HCT116 (cell line): ENCODE measurements at places on chromosomes 4 and X.

- no peak for DNase-seq
Observed at GRCh38 chr4:65089666-65090065, 580.6 kb downstream of the EPHA5 start.

DNA sequence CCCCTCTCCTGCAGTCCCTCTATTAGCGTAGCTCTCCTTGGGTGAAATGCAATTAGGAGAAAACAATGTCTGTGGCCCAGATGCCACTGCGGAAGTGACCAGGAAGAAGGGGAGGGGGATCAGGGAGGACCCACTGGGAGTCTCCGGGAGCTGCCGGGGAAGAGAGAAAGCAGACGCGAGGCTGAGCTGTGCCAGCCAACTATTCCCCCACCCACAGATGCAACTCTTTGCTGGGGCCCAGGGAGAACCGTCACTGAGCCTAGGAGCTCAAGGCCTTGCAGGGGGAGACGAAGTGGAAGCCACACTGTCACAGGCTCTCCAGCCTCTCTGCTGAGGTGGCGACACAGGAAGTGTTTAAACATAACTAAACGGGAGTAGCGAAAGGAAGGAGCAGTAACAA lies 149.2 kb downstream of the BCOR start:
- DNase-seq: no peak

- no peak for DNase-seq
Observed at GRCh38 chr4:150090836-150091235, 12.6 kb downstream of the DCLK2 start.

DNA sequence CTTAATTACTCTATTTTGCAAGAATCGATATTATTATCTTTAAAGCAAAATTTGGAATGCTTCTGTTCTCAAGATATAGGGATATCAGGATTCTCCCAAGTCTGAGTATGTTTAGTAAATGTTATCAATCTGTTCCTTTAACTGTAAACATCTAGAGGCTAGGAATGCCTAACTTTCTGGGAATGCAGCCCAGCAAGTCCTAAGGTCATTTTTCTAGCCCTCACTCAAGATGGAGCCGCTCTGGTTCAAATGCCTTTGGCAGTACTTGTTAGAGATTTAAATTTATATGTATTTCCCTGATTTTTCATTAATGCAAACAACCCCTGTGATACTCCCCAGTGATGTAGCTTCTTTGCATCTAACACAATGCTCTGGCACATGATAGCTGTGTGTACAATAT lies 623.8 kb upstream of the LCORL start:
- DNase-seq: no peak

DNA sequence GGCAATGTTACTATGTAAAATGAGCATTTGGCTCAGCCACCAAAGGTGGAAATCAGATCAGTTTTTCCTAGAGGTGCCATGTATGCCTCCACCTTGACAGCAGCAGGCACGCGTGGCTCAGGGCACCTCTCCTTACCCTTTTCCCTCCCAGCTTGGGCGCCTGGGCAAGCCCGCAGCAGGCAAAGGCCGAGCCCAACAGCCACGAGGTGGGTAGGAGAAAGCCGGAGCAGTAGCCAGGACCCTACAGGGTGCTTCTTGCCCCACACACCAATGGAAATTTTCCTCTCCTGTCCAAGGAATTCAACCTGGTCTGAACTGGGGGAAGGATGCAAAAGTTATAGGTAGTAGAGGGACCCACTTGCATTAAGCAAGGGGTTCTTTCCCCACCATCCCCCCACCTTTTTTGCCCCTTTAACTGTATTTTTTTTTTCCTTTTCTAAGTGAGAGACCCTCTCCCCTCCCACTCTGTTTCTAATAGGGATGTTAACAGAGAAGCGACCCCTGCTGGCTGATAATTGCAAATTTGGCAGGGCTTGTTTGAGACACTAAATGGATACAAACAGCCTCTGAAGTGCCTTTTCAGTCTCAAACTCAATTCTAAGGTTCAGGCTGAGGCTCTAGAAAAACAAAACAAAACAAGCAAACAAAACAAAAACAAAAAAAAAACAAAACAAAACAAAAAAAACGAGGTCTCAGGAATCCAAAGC lies 895.1 kb downstream of the PCDH18 start:
- DNase-seq: peak; percentile 15

GRCh38 chrX:8668813-8669212 lies 63.1 kb downstream of the ANOS1 start:
- DNase-seq: no peak

- peak; percentile 69 for DNase-seq
Observed at GRCh38 chr4:105471566-105472176, 2.2 kb downstream of the PPA2 start.

DNA sequence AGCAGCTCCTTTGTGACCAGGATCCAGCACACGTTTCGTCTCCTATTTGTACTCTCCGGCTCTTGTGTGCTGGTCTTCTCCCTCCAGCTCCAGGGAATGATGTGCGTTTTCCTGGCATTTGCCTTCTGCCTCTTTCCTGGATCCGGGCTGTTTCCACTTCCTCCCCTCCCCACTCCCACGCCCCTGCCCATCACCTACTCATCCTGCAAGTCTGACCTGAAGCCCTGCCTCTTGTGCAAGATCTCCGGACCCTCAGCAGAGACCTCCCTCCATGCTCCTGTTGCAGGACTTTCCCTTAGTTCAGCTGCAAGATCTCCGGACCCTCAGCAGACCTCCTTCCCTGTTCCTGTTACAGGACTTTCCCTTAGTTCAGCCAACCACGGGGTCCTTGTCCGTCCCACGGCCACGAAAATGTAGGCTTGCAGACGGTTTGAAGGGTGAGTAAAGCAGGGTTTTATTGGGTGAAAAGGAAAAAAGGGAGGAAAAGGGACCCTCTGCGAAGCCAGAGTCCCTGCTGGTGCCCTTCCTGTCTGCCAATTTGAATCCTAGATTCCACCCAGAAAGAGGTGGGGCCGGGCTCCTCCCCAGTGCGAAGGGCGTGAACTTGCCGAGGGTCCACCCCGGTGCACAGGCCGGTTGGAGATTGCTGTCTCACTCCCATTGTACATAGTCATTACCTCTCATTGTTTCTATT lies 74.4 kb upstream of the IRF2 start:
- DNase-seq: no peak

DNA sequence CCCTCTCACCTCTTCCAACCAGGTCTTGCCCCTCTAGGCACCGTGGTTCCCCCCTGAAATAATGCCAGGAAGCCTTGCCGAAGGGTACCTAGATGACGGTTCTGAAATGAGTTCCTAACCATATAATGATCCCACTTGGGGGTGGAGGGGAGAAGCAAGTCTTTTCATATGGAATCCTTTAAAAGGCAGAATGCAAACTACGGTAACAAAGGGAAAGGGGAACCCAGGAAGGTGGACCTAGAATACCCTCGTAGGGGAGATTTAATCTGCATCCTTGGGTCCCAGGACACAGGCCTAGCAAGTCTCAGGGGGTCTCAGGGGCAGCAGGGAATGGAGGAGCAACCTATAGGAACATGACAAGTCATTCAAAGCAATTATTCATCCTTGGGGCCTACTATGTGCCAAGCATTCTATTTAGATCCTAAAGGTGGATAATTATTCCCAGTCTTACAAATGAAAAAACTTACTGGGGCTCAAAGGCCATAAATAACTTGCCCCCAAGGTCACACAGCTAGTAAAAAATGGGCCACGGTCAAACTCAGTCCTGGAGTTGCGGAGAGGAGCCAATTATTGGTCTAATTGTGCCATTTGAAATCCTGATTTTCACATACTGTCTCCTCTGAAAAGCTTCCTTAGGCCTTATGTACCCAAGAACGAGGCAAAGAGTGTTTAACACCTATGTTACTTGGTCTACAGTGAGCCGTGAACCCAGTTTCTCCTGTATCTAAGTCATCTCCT lies 8.8 kb downstream of the BCOR start:
- DNase-seq: no peak

- DNase-seq: no peak
Observed at GRCh38 chrX:130166503-130166777, 799 bp upstream of the AIFM1 start.

DNA sequence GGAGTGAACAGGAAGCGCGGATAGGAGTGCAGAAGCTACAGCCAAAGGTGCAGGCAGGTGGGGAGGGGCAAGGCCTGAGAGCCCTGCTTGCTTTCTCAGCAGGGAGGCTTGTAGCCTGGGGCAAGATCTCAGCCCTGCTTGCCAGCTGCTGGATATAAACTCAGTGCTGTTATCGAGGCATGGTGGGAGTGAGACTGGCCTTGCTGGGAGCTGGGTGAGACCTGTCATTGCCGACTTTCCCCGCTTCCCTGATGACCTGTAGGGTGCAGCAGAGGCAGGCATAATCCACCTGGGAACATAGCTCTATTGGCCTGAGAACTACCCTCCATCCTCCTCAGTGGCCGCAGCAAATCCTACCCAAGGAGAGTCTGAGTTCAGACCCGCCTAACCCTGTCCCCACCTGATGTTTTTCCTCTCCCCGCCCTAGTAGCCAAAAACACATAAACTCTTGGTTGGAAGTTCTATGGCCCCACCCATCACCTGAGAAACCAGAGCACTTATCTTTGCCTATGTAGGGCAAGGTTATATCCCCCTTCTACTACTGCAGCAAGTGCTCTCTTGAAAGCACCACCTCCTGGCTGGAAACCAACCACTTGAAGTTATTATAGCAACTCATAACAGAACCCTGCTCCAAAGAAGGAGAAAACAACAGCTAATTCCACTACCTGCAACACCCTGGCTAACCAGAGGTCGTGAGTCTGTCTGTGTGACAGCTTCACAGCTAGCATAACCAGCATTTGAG lies 80.7 kb downstream of the FHIP1A start:
- DNase-seq: no peak

- no peak for DNase-seq
Observed at GRCh38 chr4:115781528-115782146, 668.2 kb upstream of the NDST4 start.

GRCh38 chr4:152160225-152160800 lies 375.6 kb downstream of the FBXW7 start:
- no peak for DNase-seq

DNA sequence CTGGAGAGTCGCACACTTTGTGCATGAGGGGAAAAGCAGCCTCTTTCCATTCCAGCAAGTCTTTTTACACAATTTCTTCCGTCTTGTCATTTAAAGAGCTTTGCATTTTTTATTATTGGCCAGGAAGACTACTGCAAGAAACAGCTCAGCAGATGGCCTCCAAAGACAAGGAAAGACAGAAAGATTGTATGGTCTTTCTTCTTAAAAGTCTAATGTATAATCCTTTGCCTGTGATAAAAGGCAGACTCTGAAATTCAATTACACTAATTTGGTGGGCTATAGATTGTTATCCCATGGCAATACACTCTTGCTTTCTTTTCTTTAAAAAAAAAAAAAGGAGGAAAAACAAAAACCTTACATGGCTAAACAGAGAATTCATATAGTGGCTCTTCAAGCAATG lies 5.9 kb downstream of the CAPN6 start:
- no peak for DNase-seq

DNA sequence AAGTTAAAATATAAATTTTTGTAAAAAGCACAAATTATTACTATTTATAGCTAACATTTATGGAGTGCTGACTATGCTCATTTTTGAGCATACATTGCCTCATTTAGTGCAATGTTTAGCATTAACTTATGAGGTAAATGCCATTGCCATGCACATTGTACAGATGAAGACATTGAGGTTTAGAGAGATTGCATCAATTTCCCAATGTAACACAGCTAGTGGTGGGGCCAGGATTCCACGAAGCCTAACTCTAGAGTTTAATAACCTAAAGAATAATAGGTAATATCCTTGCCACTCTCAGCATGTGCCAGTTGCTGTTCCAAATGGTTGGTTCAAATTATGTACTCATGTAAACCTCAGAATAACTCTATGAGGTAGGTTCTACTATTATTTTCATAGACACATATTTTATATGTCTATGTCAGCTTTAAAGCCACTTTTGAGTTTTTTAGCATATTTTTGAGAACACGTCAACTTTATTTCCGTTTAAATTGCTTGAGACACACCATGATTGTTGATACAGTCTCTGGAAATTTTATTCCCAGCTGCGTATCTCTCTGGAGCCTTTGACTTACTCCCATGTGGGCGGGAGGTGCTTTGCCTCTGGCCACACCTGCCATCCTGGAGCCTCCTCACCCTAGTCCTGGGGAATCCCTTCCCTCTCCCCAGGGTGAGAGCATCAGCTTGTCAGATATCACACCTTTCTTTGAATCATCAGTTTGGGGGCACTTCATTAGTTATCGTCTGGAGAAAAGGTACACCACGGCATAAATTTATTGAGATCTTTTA lies 10.8 kb upstream of the ADH1A start:
- no peak for DNase-seq

GRCh38 chr4:4425119-4425690 lies 38.3 kb downstream of the NSG1 start:
- no peak for DNase-seq

DNA sequence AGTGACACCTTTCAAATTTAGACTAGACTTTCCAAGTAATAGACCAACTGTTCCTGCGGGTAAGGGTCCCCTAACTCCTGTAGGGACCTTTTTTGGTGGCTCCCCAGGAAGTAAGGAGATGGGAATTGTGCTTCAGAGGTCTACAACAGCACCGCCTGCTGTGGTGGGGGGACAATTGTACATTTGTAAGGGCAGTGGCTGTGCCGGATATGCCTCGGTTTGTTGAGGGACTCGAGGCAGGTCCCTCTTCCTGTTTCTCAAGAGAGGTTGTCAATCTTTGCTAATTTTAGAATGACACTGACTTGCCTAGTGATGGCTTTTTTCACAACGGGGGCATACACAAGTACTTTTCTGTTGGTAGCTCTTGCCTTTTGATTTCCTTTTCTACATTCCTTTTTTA lies 15.5 kb upstream of the HSD17B11 start:
- DNase-seq: no peak

GRCh38 chr4:147813109-147813773 lies 81.4 kb downstream of the ARHGAP10 start:
- DNase-seq: no peak

- DNase-seq: no peak
Observed at GRCh38 chr4:8048856-8049676, 109.4 kb upstream of the AFAP1 start.

DNA sequence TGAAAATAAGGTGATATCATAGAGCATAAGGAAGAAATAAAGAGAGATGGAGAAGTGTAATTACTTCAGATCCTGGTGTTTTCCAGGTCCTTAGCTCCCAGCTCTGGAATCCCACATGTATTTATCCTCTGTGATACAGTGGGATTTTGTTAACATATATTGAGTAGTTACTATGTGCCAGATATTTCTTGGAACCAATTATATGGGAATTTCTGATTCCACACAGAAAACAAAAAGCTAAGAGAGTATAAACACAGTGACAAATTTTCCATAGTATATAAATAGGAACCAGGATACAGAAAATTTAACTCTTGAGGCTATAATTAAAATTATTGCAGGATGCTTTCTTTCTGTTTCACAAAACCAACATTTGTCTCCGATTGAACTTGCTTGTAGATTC lies 1067.5 kb downstream of the PCDH7 start:
- DNase-seq: no peak

GRCh38 chr4:151841107-151841506 lies 80.3 kb upstream of the GATB start:
- DNase-seq: no peak
